ENCODE measurements at places on chromosomes 16 and 17.

- no peak for DNase-seq
These were observed 25.0 kb upstream of the SMIM36 start for GRCh38 chr17:55536205-55536604.

DNA sequence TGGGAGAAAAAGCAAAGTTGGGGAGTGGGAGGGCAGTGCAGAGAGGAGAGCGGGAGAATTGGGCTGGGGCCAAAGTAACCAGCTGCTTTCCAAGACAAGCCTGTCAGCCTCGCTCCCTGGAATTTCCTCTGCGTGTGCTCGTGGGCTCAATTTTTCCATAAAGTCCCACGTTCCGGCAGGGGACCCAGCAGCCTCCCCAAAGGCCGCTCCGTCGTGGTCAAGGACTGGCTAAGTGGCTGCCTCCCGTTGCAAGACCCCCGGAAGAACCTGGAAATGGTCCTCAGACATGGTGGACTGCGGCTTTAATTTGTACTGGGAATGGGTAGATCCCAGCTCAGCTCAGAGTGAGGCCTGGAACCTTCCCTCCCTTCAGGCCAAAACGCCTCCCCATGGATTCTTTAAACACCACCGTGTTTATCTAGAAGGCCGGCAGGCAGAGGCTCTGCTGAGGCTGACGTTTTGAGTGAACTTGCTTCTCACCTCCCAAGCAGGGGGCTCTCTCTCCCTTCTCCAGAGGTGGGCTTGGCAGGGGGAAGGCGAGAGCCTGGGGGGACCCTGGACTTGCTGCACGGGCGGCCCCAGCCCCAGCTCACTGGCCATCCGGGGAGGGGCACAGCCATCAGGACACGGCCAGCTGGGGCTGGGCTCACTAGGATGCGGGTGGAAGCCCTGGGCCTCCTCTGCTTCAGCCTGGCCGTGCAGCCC lies 190.0 kb downstream of the C16orf95 start:
- DNase-seq, result no peak

GRCh38 chr17:39229274-39229913 lies 3.6 kb upstream of the STAC2 start:
- DNase-seq, result no peak

DNA sequence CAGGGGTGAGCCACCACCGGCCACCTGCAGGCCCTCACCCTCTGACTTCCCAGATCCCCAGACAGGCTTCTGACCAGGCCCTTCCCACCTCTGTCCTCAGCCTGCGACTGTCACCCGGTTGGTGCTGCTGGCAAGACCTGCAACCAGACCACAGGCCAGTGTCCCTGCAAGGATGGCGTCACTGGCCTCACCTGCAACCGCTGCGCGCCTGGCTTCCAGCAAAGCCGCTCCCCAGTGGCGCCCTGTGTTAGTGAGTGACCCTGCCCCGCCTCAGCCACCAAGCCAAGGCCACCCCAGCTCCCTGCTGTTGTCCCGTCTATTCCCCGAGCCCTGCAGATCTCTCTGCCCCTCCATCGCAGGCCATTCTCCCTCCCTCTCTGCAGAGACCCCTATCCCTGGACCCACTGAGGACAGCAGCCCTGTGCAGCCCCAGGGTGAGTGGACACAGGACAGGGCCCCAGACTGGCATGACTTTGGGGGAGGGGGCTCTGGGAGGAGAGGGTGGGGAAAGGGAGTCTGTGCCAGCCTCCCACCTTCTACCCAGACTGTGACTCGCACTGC lies 1.9 kb downstream of the NTN3 start:
- no peak for DNase-seq

DNA sequence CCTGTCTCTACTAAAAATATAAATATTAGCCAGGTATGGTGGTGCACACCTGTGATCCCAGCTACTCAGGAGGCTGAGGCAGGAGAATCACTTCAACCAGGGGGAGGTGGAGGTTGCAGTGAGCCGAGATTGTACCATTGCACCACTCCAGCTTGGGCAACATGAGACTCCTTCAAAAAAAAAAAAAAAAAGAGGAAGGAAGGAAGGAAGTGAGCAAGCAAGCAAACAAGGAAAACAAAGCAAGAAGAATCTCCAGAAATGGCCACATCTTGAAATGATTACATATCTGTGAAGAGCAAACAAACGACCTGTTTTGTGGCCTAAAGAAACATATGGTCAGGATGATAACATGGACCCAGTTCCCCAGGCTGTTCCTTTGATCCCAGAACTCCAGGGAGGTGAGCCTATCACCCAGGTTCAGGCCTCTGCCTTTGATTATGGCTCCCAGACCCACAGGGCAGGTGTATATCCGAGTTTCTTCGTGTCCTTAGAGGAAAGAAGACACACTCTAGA lies 8.9 kb downstream of the ACOX1 start:
- no peak for DNase-seq

DNA sequence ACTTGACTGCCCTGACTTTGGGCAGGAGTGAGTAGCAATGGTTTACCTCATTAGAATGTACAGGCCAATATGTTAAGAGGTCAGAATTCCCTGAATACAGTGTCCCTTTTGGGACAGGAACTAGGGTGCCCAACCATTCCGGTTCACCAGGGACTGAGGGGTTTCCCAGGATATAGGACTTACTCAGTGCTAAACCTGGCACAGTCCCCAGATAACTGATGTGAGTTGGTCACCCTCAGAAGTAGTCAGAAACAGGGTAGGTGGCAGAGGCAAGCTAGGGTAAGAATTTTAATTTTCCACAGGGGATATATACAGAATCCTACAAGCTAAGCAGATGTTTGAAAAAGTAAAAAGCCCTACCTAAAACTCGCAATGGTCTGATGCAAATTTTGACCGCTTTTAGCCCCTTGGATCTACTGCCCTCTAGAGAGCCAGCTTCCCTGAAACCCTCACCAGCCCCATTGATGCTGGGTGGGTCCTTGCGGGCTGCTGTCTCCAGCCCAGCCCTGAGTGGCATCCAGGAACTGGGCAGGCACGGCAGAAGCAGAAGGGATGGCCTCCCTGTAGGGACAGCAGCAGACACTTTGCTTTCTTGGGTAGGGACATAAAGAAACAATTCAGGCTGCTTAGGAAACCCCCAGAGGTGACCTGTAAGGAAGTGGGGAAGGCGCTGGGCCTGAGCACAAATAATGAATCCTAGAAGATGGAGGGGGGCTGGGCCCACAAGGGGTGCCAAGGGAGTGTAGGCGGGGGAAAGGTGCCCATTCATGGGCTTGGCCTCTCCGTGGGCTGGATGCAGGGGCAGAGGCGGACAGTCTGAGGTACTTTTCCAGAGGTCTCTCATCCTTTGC lies 434.8 kb downstream of the SLC39A11 start:
- no peak for DNase-seq

DNA sequence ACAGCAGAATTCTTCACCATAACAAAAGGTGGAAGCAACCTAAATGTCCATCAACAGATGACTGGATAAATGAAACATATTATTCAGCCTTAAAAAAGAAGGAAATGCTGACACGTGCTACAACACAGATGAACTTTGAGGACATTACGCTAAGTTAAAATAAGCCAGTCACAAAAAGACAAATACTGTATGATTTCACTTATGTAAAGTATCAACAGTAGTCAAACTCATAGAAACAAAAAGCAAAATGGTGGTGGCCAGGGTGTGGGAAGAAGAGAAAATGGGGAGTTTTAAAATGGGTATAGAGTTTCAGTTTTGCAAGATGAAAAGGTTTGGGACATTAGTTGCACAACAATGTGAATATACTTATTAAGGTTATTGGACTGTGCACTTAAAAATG lies 49.8 kb upstream of the MTMR4 start:
- peak; percentile 34 for DNase-seq

DNA sequence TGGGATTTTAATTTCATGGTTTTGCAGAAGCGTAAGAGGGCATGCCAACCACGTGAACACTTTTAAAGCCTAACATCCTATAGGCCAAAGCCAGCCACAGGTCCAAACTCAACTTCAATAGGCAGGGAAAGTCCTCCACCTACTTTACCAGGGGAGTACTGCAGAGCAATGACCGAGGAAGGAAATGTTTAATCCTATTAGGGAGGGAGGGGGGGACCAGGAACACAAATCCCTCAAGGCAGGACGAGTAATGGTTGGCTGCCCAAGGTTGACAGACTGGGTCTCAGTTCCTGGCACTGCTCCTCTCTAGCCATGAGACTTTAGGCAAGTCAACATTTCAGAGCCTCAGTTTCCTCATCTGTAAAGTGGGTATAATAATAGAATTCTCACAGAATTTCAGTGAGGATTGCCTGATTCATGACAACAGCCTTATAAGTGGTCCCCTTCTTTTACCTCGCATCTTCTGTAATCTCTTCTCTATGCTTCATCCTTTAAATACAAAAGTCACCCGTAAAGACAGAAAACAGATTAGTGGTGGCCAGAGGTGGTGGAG lies 315.8 kb downstream of the HAPSTR1 start:
- no peak for DNase-seq

- DNase-seq, result peak; percentile 25
These were observed at the start of gene XYLT1 for GRCh38 chr16:17470908-17471718. Gene XYLT1, minus strand, starts transcription at chr16:17470960. Its CDS starts 164 bp downstream, at chr16:17470796.

DNA sequence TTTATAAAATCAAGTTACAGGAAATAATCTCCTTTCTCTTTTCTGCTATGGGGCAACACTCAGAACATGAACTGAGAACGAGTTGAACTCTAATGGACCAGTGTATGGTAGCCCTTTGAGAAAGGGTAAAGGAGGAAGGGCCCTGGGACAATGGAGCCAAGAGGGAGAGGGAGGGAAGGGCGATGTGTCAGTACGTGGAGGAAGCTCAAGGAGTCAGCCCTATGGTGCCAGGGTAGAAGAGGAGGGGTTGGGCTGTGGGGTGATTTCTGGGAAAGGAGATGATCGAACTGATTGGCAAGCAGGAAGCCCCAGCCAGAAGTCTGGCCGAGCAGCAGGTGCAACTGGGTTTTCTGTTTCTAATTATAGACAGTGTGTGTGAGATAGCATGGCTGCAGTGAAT lies 4.3 kb upstream of the WIPI1 start:
- DNase-seq, result no peak

- no peak for DNase-seq
These were observed 158.2 kb downstream of the AIPL1 start for GRCh38 chr17:6276711-6277110.

- no peak for DNase-seq
These were observed 6.0 kb downstream of the IL34 start for GRCh38 chr16:70652322-70652721.

DNA sequence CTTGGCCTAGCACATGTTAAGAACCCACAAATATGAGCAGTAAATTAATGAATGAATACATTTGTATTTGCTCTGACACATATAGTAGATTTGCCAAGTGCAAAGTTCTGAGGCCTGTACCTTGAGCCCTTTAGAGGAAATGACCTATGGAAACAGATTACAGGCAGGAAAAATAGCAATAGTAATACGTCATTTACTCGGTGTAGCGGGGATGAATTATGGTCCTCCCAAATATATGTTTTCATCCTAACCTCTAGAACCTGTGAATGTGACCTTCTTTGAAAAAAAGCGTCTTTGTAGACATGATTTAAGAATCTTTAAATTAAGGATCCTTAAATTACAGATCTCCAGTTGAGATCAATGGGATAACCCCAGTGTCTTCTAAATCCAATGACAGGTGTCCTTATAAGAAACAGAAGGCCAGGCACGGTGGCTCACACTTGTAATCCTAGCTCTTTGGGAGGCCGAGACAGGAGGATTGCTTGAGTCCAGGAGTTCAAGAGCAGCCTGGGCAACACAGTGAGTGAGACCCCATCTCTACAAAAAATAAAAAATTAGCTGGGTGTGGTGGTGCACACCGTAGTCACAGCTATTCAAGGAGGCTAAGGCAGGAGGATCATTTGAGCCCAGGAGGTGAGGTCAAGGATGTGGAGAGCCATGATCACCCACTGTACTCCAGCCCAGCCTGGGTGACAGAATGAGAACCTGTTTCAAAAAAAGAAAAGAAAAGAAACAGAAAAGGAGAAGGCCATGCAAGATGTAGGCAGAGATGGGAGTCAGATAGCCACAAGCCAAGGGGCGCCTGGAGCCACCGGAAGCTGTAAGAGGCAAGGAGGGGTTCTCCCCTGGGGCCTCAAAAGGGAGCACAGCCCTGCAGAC lies 5.1 kb upstream of the ITPRIPL2 start:
- DNase-seq, result no peak

DNA sequence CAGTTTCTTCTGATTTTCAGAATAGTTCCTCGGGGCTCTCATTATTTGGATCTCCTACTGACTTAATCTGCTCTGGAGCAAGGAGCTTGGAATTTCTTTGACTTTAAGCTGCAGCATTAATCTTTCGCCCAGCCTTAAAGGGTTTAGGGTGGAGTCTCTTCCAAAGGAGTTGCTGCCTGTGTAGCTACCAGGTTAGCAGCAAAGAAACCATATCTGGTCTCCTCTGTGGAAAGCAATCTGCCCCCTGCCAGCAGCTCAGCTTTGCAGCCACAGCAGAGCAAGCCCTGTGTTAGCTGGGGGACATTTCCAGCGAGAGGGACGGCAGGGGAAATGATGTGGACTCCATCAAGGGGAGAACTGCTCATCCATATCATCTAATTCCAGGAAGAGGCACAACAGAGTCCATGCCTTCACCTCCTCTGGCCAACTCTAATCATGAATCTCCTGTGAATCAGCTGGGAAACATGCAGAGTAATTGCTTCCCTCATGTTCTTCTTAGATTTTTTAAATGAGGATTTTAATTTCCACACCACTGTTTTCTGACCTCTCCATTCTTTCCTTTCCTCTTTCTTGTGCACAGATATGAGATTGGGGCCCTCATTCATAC lies 827.6 kb upstream of the CA10 start:
- no peak for DNase-seq

DNA sequence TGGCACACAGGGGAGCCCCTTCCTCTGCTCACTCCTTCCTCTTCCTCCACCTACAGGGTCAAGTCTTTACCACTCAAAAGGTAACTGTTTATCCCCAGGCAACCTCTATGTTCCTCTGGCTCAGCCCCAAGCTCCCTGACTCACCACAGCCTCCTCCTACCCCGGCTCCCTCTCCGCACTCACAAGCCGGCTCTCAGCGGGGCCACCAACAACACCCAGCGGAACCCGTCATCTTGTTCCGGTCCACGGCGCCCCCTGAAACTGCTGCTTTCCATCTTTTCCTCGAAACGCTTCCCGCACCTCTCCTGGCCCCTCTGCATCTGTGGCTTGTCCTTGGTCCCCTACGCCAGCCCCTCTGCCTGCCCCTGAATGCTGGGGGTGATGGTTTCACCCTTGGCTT lies 58.4 kb downstream of the NXN start:
- no peak for DNase-seq

- DNase-seq, result no peak
These were observed 206.5 kb upstream of the CDH5 start for GRCh38 chr16:66159987-66160386.

Data from NCI-H2171 treated with DMSO at 0.1 percent for 48 hours (cell line).